ENCODE measurements at places on chromosomes 7 and 10. TPM values are rescaled to one million over a fixed set of nuclear protein-coding genes. Genes with fewer than 3 reads are reported as not detected.
A peak's percentile ranks its signal among the peaks of the same experiment; 100 is the strongest.

GRCh38 chr7:116653204-116653603 is 18.8 kb upstream of the MET start:
- no peaks in the 10 kb centered on the region for H3K36me3 ChIP-seq
- no peaks in the 10 kb centered on the region for H3K4me1 ChIP-seq
- DNase-seq: no peak
- H3K27me3 ChIP-seq: no peaks in the 10 kb centered on the region
- no peak overlapping the region for H3K27ac ChIP-seq

Gene STEAP4
- total RNA-seq: 2.3 TPM

DNA sequence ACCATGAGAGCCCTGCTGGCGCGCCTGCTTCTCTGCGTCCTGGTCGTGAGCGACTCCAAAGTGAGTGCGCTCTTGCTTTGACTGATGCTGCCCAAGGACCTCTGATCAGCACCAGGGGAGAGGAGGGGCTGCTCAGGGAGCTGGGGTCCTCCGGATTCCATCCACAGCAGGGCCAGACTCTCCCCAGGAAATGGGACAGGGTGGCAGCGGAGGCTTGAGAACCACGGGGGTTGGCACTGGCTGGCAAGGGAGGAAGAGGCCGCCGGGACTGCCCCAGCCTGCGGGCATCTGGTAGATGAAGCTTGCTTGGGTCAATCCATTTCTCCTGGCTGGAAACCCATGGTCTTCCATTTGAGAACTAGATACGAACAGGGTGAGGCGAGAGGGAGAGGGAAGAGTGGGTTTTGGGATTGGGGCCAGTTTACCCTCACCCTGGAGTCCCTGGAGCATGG is 647 bp downstream of the PLAU start:
- H3K4me3 ChIP-seq: peak overlapping the region; percentile 63
- peak overlapping the region; percentile 73 for H3K27ac ChIP-seq
- peaks cover 26% of the 10 kb centered on the region for H3K4me1 ChIP-seq
- DNase-seq: no peak
- no peaks in the 10 kb centered on the region for H3K36me3 ChIP-seq
- H3K27me3 ChIP-seq: peaks cover 20% of the 10 kb centered on the region

GRCh38 chr7:47254081-47254977 is 327.6 kb downstream of the TNS3 start:
- H3K4me1 ChIP-seq: peaks cover 23% of the 10 kb centered on the region
- H3K36me3 ChIP-seq: no peaks in the 10 kb centered on the region
- DNase-seq: peak; percentile 92
- peak overlapping the region; percentile 79 for H3K27ac ChIP-seq

- H3K36me3 ChIP-seq: no peaks in the 10 kb centered on the region
- H3K4me1 ChIP-seq: no peaks in the 10 kb centered on the region
- H3K27ac ChIP-seq: no peak overlapping the region
- H3K4me3 ChIP-seq: no peak overlapping the region
Observed at GRCh38 chr10:112095731-112096130, 87.8 kb downstream of the GPAM start.

Gene PTPRZ1
- 25.1 TPM for total RNA-seq

Gene RPEL1
- total RNA-seq: not detected

GRCh38 chr10:7625836-7626235 is 40.9 kb downstream of the ITIH5 start:
- H3K27me3 ChIP-seq: no peaks in the 10 kb centered on the region
- peaks cover 15% of the 10 kb centered on the region for H3K4me1 ChIP-seq
- H3K4me3 ChIP-seq: no peak overlapping the region
- H3K36me3 ChIP-seq: no peaks in the 10 kb centered on the region
- peak; percentile 42 for DNase-seq

GRCh38 chr7:17408245-17408903 is 109.9 kb downstream of the AHR start:
- peak; percentile 84 for DNase-seq
- no peaks in the 10 kb centered on the region for H3K36me3 ChIP-seq
- H3K4me1 ChIP-seq: no peaks in the 10 kb centered on the region
- no peak overlapping the region for H3K4me3 ChIP-seq
- no peaks in the 10 kb centered on the region for H3K27me3 ChIP-seq

DNA sequence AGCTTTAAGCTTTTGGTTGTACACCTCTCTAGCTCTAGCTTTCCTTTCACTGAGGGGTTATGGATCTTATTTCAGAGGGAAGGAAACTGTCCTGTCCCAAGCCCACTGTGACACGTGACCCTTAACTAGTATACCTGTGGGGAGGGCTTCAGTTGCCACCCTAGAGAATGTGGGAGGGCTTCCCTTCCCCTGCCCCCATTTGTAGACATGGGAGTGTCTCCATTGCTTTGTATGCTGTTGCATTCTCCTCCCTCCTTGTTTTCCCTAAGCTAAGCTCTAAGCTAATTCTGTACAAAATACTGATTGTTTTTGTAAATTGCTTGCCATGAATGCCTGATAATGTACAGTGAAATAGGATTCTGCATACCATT is 11.2 kb downstream of the LUC7L2 start:
- no peak overlapping the region for H3K4me3 ChIP-seq
- no peak overlapping the region for H3K27ac ChIP-seq
- H3K36me3 ChIP-seq: no peaks in the 10 kb centered on the region
- no peak for DNase-seq
- no peaks in the 10 kb centered on the region for H3K27me3 ChIP-seq

Data from stomach (tissue), 19 donors.